Dermis microvascular lymphatic vessel endothelial cell (primary cell): ENCODE measurements at places on chromosomes 3 and 15. TPM values are rescaled to one million over a fixed set of nuclear protein-coding genes. Genes with fewer than 3 reads are reported as not detected.

GABRB3 gene
- 0.13 TPM in 2 replicates for total RNA-seq

BCL2A1 gene
- 0.13 TPM in 2 replicates for total RNA-seq

FAM107A gene
- total RNA-seq = 0.76 and 1.2 TPM in 2 replicates

SLC9C1 gene
- under 0.01 and 0.13 TPM in 2 replicates for total RNA-seq

CCDC54 gene
- not detected in 2 replicates for total RNA-seq

C3orf22 gene
- total RNA-seq = not detected in 2 replicates

LMLN gene
- total RNA-seq = 3.3 and 3.7 TPM in 2 replicates

C3orf49 gene
- not detected in 2 replicates for total RNA-seq

CHRNB4 gene
- total RNA-seq = not detected in 2 replicates

FRMD4B gene
- 67.8 and 122 TPM in 2 replicates for total RNA-seq

CMC1 gene
- total RNA-seq = 2.1 and 2.8 TPM in 2 replicates

ANKRD34C gene
- not detected in 2 replicates for total RNA-seq

TRANK1 gene
- 5.9 and 8.2 TPM in 2 replicates for total RNA-seq

ANKUB1 gene
- total RNA-seq = under 0.01 TPM in 1 of 2 replicates, not detected in the other

STXBP5L gene
- not detected in 2 replicates for total RNA-seq

VIPR1 gene
- total RNA-seq = 0.38 TPM in 1 of 2 replicates, not detected in the other

SRGAP3 gene
- 1.0 and 2.3 TPM in 2 replicates for total RNA-seq

CCDC80 gene
- 9.7 and 13.0 TPM in 2 replicates for total RNA-seq
